ENCODE measurements at places on chromosomes 6 and 20.
A peak's percentile ranks its signal among the peaks of the same experiment; 100 is the strongest.

- peak; percentile 22 for DNase-seq
Observed at GRCh38 chr20:17533396-17533795, 2.2 kb upstream of the BFSP1 start.

DNA sequence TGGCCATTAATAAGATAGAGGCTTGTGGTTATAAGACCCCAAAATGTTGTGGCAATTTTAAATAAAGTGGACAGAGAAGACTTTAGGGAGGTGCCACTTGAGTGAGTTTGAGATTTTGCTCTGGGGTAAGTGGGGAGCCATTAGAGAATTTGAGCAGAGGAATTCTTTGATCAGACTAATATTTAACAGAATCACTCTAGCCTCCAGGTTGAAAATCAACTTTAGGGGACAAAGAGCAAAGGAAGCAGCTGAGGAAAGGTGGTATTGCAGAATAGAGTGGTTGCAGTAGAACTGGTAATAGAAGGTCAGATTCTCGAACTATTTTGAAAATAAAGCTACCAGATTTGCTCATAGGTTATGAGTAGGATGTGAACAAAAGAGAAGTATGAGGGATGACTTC is 50.7 kb upstream of the RNF146 start:
- DNase-seq: no peak

GRCh38 chr6:142302421-142303175 is 791 bp downstream of the ADGRG6 start:
- no peak for DNase-seq

DNA sequence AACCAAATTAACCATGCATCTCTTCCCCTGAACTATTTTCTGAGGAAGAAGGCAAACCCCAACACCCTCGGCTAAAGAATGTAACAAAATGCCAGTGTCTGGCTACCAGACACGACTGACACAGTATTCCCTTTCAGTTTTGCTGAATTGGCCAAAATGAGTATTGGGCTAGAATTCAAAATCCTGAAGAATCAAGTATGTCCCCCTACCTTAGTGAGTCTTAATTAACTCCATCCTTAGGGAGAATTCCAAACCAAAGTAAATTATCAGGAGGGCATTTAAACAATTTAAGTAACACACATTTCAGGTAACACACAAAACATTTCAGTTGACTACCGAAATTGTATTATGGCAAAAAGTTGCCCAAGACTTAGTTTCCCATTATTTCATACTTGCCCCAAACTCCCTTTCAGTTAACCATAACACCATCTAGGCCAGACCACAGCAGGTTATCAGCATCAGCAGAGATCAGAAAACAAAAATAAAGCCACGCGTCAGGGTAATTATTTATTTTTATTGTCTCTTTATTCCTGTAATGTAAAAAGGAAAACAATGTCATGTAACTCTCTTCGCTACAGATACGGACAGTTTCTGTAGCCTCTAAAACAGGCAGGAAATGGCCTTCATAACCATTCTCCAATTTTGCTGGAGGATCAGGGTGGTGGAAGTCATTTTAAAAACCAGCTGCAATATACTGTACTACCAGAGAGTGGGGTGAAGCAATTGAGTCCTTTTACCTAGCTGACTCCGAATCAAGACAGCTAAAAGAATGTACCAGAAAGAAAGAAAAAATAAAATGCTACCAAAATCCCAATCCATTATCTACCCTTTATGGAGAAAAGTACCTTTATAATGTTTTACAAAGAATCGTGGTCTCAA is 1.9 kb downstream of the SNX5 start:
- peak; percentile 25 for DNase-seq
